H1 (cell line): ENCODE measurements at places on chromosomes 2 and 18. TPM values are rescaled to one million over a fixed set of nuclear protein-coding genes. Genes with fewer than 3 reads are reported as not detected.

- DNase-seq, result no peak
Observed at GRCh38 chr2:64234785-64235184, 90.6 kb upstream of the PELI1 start.

DNA sequence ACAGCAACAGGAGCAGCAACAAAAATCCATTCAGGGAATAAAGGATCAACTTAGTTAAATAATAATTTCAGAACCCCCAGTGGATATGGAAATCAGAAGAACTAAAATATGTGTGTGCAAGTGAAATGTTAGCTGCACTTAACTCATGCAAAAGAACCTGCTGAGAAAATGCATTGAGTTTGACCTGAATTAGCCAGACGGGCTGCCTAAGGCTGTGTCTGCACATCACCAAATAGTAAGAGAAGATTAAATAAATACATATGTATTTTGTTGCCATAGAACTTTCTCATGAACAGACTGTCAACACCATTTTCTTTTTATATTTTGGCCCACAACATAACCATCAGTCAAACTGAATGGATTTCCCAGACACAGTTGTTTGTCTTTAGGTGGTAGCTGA is 262.0 kb upstream of the PIK3C3 start:
- no peak for DNase-seq

GRCh38 chr2:134401081-134401497 is 147.2 kb downstream of the MGAT5 start:
- no peak for DNase-seq

DNA sequence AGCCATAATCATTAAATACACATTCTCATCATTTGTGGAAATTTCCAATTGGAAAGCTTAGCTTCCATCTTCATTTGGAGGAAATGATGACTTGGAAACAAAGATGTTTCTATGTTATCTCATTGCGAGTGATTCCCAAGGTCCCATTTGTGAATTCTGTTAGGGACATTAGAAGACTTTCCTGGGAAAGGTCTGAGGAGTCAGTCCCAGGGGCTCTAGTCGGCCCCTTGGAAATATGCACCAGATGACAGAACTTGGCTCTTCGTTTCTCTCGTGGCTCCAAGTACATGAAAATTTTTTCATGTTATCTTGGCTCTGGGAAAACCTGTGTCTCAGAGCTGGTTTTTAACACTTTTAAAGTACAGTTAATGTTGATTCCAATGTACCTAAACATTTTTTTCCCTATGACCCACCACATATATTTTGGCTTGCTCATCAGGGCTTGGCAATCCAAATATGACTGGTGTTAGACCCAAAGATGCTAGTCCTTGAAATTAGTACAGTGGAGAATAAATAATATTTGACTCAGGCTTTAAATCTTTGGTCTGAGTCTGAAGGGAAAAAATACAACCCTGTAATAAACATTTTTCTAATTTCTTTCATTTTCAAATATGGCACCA is 15.4 kb upstream of the CAVIN2 start:
- DNase-seq, result no peak

The ZNF385B gene
- total RNA-seq, result 2.9 and 3.7 TPM in 2 replicates

The FOXI3 gene
- total RNA-seq, result 15.9 and 17.1 TPM in 2 replicates

The ANKRD53 gene
- total RNA-seq, result 0.39 and 0.55 TPM in 2 replicates

The IL1F10 gene
- not detected in 2 replicates for total RNA-seq
